ENCODE measurements at places on chromosomes 2 and 18. TPM values are rescaled to one million over a fixed set of nuclear protein-coding genes. Genes with fewer than 3 reads are reported as not detected.
A peak's percentile ranks its signal among the peaks of the same experiment; 100 is the strongest.

The SNED1 gene
- 11.0 TPM for total RNA-seq

- DNase-seq, result no peak
Observed at GRCh38 chr2:168456521-168457189, 583 bp downstream of the CERS6 start.

- no peak for DNase-seq
Observed at GRCh38 chr2:227739351-227739750, 6.3 kb upstream of the SCYGR8 start.

- peak; percentile 28 for DNase-seq
Observed at GRCh38 chr2:148244593-148245292, 223.9 kb downstream of the MBD5 start.

The NT5C1B gene
- not detected for total RNA-seq

- no peak for DNase-seq
Observed at GRCh38 chr2:16625201-16625729, 40.4 kb downstream of the CYRIA start.

- DNase-seq, result no peak
Observed at GRCh38 chr2:234133004-234133403, 82.5 kb downstream of the SPP2 start.

The SERPINB10 gene
- not detected for total RNA-seq

DNA sequence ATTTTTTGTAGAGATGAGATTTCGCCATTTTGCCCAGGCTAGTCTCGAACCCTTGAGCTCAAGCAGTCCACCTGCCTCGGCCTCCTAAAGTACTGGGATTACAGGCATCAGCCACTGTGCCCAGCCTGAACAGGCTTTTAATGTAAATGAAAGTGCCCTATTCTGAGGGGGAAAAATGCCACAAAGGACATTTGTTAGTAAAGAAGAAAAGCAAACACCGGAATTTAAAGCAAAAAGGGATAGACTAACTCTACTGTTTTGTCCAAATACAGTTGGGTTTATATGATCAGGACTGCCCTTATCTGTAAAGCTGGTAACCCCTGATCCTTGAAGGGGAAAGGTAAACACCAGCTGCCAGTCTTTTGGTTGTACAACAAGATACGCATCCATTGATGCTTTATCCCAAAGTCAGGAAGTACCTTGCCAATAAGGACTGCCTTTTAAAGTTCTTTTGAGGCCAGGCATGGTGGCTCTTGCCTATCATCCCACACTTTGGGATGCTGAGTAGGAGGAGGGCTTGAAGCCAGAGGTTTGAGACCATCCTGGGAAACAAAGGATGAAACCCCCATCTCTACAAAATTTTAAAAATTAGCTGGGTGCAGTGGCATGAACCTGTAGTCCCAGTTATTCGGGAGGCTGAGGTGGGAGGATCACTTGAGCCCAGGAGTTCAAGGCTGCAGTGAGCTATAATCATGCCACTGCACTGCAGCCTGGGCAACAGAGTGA, 13.1 kb downstream of the CLEC4F start:
- no peak for DNase-seq

DNA sequence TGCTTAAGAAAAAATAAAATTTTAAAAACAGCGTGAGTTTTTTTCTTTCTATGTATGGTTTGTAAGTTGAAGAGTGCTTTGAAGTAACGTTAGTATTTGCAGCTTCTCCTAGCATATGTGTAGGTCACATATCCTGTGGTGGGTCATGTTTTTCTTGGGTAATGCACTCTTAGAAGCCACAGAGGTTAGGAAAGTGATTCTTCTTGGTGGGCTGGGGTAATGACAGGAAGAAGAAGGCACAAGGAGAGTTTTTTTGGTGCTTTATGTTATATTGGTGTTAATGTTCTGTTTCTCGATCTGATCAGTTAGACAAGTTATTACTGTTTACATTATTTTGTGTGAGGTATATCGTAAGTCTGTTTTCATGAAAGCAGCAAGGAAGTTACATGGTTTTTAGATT, 109.0 kb downstream of the ICA1L start:
- DNase-seq, result no peak

The MC4R gene
- not detected for total RNA-seq

- DNase-seq, result no peak
Observed at GRCh38 chr2:228339525-228339924, 158.0 kb upstream of the SPHKAP start.

GRCh38 chr2:143229952-143230351, 100.7 kb downstream of the ARHGAP15 start:
- DNase-seq, result no peak

DNA sequence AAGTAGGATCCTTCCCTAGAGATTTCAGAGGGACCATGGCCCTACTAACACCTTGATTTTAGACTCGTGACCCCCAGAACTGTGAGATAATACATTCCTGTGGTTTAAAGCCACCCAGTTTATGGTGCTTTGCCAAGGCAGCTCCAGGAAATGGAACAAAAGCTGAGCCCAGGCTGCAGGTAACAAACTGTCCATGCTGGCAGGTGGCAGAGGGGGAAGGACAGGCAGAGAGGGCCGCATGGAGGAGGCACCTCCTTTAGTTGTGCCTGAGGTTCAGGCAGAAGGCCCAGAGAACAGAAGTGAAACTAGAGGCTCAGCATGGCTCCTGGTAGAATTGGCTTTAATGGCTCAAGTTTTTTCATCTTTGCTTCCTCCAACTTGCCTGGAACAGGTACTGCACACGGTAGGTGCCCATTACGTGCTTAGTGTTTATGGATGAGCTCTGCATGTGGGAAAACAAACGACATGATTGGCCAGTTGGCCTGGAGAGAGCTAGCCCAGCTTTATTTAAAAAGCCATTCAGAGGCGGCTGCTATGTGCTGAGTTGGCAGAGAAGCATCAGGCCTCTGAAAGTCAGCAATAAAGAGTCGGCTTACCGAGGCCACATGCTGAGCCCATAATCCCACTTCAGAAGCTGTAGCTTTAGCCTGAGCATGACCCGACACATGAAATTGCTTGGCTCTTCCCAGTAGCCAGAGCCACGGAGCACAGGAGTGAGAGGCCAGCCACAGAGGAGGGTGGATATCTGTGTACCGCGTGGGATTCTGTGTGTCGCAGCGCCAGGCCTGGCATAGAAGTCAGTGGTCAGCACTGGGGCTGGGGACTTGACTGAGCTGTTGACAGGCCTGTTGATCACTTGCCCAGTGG, 36.5 kb downstream of the HS1BP3 start:
- no peak for DNase-seq

- no peak for DNase-seq
Observed at GRCh38 chr18:57668021-57668420, 46.4 kb upstream of the NARS1 start.

The PSMA8 gene
- not detected for total RNA-seq

The LYG1 gene
- 0.23 TPM for total RNA-seq

The GPR35 gene
- 1.3 TPM for total RNA-seq

GRCh38 chr2:73830871-73831401, 2.2 kb downstream of the STAMBP start:
- DNase-seq, result no peak

- no peak for DNase-seq
Observed at GRCh38 chr2:202307690-202308089, 42.1 kb downstream of the NOP58 start.

GRCh38 chr18:79970419-79971133, 6.1 kb downstream of the HSBP1L1 start:
- no peak for DNase-seq

- no peak for DNase-seq
Observed at GRCh38 chr18:379681-380330, 112.0 kb upstream of the THOC1 start.

GRCh38 chr2:23591111-23591510, 206.1 kb downstream of the KLHL29 start:
- DNase-seq, result no peak

- DNase-seq, result no peak
Observed at GRCh38 chr2:1723397-1724042, 20.8 kb downstream of the PXDN start.

DNA sequence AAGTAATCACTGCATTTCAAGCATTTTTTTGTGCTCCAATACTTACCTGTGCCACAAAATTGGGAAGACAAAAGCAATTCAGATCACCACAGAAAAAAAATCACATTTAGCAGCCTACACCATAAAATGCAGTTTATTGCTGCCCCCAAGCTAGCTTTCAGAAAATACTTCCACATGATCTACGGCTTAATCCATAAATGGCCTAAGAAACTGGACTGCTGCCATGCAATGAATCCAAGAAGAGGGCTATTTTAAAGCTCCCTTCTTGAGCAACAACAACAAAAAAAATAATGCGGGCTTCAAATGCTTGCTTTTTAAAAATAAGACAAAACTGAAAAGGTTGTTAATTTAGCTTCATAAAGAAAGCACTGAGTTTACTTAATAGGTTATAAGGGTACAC, 272.3 kb downstream of the RAD51AP2 start:
- DNase-seq, result no peak

GRCh38 chr2:582792-583528, 94.2 kb downstream of the TMEM18 start:
- DNase-seq, result no peak

DNA sequence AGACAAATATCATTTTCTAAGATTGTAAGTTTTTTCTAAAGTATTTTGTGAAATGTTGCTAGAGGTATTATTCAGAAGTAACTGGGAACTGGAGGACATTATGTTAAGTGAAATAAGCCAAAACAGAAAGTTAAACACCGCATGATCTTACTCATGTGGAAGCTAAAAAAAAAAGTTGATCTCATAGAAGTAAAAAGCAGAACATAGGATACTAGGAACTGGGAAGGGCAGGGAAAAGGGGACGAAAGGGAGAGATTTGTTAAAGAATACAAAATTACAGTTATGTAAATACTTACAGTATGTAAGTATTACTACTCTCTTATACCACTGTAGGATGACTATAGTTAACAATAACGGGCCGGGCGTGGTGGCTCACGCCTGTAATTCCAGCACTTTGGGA, 46.7 kb upstream of the CDKL4 start:
- no peak for DNase-seq

DNA sequence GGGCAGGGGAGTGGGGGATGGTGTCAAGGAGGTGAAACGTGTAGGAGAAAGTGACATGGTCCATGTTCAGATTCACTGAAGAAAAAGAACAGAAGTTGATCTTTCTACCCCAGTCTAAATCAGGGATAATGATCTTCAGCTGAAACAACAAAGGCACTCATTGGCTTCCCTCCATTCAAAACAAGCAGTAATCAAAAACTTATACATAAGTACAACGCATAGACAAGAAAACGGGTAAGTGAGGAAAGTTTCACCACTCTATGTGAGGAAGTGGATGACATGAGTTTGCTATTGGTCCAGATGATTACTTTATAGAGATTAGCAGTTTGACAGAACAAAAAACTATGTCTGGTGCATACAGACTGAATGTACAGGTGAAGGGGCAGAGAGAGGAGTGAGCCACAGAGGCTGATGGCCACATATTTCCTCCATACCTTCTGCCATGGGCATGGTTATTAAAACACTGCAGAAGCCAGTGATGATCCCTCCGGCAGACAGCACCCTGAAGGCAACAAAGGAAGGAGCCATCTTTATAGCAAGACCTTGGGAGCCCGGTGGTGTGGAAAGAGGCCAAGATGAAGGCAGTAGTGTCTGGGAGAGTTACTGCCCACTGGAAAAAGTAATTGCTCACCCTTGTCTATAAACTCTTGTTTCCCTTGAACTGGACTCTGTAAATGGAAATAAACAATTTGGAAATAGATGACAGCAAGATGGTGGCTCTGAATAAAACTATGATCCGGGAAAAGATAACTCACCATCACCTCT, 57.7 kb downstream of the SLC25A12 start:
- no peak for DNase-seq

DNA sequence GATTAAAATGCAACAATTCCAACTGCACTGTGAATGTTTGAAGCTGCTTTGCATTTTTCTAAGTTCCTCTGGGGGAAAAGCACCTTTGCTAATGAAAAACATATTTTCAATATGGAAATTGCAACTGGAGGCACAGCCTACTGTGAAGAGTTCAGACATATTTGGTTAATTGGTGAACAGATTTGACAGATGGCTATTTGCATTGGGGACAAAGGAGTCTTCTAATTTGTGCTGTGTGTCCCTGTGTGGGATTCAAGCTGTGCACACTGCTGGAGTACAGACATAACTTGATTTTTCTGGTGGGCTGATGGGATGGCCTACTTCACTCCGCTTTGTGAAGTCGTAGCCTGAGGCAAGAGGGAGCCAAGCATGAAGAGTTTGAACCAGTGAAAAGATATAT, 40.7 kb upstream of the ARHGAP25 start:
- no peak for DNase-seq

GRCh38 chr18:13530033-13530878, 196.1 kb downstream of the FAM210A start:
- DNase-seq, result no peak

DNA sequence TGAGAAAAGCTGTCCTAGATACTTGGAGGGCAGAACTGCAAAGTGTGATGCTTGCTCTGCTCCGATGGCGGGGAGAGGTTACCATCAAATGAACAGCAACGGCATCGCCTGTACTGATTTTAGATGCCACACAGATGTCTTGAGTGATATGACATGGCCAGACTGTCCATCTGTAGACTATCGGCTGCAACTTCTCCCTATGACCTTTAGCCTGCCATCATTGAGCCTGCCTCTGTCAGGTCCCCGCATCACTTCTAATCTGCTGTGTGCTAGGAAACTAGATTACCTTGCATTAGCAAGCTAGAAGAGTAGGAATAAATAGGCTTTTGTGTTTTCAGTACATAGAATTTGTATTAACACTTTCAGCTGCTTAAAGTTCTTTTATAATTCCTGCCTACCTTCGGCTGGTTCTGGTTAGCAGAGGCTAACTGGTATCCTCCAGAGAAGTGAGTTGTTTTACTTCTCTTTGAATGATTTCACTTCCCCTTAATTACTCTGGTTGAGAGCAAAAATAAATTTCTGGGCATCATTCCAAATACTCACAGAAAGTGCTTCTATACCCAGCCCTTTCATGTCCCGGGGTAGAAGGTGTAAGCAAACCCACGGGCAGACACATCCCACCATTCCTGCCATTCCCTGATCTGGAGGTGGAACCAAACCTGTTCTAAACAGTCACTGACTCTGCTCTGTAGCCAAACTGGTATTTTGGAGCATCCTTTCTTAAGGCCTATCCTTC, 24.0 kb downstream of the GAREM2 start:
- DNase-seq, result no peak

GRCh38 chr2:194328456-194328855, 1328.6 kb upstream of the SLC39A10 start:
- no peak for DNase-seq

The HOXD8 gene
- not detected for total RNA-seq

DNA sequence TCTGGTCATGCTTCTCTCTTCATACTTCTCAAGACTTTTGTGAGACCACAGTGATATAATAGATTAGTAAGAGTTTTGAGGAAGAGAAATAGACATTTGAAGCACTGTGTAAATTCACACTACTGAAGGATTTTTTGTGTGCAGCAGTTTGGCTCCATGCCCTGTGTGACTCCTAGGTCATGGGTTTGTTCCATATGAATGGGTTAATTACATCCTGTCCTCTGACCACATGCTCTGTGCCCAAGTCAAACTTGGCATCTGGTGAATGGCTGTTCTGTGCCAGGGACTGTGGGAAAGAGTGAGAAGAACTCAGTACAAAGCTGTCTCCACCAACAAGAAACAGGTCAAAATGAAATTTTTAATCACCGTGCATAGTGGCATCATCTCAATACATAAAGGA, 304.0 kb downstream of the LNPK start:
- no peak for DNase-seq

The IL1RL2 gene
- total RNA-seq, result not detected
